ENCODE measurements at places on chromosomes 12 and 14.

GRCh38 chr12:132357623-132358186, 28.3 kb upstream of the GALNT9 start:
- DNase-seq: no peak

GRCh38 chr14:55721353-55721752, 141.3 kb downstream of the KTN1 start:
- DNase-seq: no peak

- DNase-seq: no peak
Measured at GRCh38 chr12:115174920-115175319, 490.9 kb upstream of the TBX3 start.

DNA sequence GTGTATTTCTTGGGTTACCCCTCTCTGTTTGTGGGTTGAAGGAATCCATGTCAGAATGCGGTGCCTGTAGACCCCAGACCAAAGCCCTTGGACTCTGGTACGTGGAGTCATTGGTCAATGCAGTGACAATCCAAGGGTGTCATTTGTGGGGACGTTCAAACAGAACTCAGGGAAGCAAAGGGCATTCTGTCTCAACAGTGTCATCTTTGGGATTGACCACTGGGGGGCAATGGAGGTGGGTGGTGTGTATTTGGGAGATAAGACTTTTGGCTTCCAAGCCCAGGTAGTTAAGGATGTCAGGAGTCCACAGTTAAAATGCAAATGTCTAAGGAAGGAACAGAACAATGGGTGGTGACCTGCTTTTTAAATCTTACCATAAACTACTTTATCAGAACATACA, 54.6 kb upstream of the CCDC175 start:
- DNase-seq: peak; percentile 7

- no peak for DNase-seq
Measured at GRCh38 chr14:72126091-72126490, 193.9 kb downstream of the RGS6 start.

DNA sequence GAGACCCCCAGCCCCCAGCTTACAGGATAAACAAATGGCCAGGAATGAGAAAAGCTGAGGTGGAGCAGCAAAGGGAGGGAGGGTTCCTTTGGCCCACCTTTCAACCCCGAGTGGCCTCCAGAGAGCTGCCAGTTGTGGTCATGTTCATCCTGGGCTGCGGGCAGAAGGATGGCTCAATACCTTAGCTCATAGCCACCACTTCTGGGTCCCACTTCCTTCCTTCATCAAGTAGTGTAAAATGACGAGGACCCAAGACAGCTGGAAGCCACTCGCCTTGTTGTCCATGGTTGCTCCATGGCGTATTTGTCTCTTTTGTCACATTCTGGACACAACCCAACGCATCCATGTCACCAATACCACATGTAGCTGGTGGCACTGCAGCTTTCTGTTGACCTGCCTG, 24.2 kb downstream of the CRACR2A start:
- DNase-seq: no peak

GRCh38 chr14:79608446-79608845, 602.9 kb downstream of the DIO2 start:
- no peak for DNase-seq

DNA sequence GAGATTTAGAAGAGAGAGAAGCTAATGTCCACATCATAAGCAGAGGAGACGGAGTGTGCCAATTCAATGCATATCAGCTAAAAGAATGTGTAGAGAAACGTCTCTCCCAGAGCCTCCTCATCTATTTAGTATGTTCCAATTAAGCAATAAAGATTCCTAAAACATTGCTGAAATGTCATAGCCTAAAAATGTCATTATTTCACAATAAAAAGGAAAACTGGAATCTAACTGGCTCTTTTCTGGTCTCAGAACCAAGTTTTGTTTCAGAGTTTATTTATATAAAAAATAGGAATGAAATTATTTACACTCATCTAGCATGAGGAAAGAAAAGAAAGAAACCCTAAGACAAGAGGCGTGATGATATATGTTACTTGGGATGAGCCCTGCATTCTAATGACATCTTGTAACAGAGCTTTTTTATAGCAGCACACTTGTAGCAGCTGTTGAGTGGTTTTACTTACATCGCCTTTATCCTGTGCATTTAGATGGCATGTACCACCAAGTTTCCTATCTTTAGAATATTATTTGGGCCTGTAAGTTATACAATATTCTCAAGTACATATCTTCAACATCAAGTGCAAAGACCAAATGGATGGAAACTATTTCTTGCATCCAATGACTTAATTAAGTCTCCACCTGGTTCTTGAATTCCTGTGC, 266.3 kb upstream of the PRKD1 start:
- no peak for DNase-seq
